ENCODE measurements at places on chromosomes 16 and 17.

DNA sequence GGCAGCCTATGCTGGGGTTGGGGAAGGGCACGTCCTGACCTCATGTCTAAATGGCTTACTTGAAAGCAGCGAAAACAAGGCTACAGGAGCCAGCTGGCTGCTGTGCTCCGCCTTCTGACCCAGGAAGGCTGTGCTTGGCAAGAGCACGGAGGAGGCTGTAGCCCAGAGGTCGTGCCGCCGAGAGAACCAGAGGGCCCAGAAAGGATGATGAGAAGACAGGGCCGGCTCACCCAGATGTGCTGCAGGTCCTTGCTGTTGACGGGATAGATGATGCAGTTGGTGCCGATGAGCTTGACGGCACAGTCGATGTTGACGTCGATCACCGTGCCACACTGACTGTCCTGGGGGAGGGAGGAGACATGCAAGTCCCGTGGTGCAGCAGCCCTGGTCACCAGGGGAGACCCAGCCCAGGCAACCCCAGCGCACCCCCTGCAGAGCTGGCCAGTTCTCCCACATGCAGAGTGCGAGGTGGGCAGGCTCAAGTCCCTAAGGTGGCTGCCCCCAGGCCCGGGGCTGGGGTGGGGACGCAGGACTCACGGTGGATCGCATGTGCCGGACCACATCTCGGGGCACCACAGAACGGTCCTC lies 20.7 kb downstream of the SPHK1 start:
- no peak for DNase-seq
- H3K27ac ChIP-seq = no peak overlapping the region
- H3K4me1 ChIP-seq = peaks cover 4% of the 10 kb centered on the region
- H3K36me3 ChIP-seq = peaks cover 5% of the 10 kb centered on the region
- no peaks in the 10 kb centered on the region for H3K27me3 ChIP-seq

DNA sequence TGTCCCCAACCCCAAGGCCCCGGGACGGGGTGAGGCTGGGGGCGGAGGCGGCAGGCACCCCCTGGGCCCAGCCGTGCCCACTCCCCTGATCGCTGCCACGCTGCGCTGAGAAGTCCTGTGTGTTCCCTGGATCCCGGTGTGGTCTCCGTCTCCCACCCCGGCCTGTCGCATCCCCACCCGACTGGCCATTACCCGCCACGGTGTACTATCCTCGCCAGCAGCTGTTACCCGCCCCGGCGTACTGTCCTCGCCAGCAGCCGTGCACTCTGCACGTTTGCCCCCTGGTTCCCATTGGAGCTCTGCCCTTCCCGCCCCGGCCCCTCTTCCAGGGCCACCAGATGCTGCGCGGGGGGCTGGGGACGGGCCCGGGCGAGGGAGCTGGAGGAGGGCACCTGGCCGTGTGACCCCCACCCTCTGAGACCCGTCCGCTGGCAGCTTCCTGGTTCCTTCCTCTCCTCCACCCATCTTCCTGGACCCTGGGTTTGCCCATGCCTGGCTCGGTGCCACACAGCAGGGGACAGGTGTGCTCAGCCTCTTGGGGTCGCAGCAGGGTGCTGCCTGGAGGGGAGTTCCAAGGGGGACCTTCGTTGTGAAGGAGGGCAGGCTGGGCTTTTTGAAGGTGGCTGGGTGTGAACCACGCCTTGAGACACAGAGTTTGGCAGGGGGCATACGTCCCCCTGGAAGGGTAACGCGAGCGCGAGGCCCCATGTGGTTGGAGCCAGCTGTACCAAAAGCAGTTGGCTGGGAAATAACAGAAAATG lies 19.7 kb downstream of the BAHCC1 start:
- peaks cover 5% of the 10 kb centered on the region for H3K27me3 ChIP-seq
- H3K27ac ChIP-seq = no peak overlapping the region
- no peak for DNase-seq
- peaks cover 6% of the 10 kb centered on the region for H3K4me1 ChIP-seq
- no peak overlapping the region for H3K4me3 ChIP-seq

DNA sequence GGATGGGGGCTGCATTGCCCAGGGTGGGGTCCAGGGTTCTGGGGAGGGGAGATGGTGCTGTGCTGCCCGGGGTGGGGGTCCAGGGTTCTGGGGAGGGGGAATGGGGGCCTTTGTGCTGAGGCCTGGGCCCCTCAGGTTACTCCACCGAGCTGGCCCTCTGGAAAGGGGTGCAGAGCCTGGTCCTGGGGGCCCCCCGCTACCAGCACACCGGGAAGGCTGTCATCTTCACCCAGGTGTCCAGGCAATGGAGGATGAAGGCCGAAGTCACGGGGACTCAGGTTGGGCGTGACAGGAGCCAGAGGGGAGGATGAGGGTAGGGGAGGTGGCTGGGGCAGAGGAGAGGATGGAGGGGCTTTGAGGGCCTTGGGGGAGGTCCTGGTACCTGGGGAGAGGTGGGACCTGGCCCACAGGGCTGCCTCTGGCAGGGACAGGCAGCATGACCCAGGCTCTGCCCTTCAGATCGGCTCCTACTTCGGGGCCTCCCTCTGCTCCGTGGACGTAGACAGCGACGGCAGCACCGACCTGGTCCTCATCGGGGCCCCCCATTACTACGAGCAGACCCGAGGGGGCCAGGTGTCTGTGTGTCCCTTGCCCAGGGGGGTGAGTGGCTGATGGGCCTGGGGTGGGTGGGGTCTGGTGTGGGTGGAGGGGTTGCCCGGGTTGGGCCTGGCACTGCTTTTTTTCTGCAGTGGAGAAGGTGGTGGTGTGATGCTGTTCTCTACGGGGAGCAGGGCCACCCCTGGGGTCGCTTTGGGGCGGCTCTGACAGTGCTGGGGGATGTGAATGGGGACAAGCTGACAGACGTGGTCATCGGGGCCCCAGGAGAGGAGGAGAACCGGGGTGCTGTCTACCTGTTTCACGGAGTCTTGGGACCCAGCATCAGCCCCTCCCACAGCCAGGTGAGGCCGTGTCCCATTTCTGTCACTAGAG lies 7.8 kb downstream of the ITGAX start:
- H3K36me3 ChIP-seq = peaks cover 6% of the 10 kb centered on the region
- peaks cover 2% of the 10 kb centered on the region for H3K27me3 ChIP-seq
- DNase-seq = peak; percentile 24
- no peak overlapping the region for H3K27ac ChIP-seq

GRCh38 chr17:2982854-2983253 lies 80.6 kb downstream of the OR1D5 start:
- H3K4me1 ChIP-seq = no peaks in the 10 kb centered on the region
- no peaks in the 10 kb centered on the region for H3K36me3 ChIP-seq
- no peak overlapping the region for H3K27ac ChIP-seq
- H3K27me3 ChIP-seq = no peaks in the 10 kb centered on the region
- no peak overlapping the region for H3K4me3 ChIP-seq
- no peak for DNase-seq

GRCh38 chr16:86714166-86714565 lies 135.8 kb downstream of the FOXL1 start:
- DNase-seq = no peak
- H3K4me1 ChIP-seq = no peaks in the 10 kb centered on the region
- no peak overlapping the region for H3K27ac ChIP-seq
- no peak overlapping the region for H3K4me3 ChIP-seq
- H3K27me3 ChIP-seq = peaks cover 5% of the 10 kb centered on the region

DNA sequence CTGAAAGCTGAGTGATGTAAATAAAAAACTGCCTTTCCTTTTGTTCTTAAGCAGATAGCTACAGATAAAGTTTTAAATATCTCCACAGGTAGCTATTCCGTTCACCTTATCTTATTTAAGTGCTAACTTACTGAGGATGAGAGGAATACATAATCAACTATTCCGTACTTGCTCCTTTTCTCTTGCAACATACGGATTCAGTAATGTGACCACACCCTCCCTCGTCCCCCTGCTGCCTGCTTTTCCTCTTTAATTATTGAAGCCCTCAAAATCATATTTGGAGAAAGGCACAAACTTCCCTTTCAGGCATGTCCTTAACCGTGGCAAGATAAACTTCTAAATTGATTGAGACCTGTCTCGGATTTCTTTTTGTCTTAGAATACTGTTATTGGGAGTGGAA lies 101.4 kb downstream of the MAP2K4 start:
- H3K27ac ChIP-seq = no peak overlapping the region
- no peak for DNase-seq
- no peaks in the 10 kb centered on the region for H3K4me1 ChIP-seq
- peaks cover 62% of the 10 kb centered on the region for H3K36me3 ChIP-seq
- H3K4me3 ChIP-seq = no peak overlapping the region
- no peaks in the 10 kb centered on the region for H3K27me3 ChIP-seq

GRCh38 chr17:48451489-48451888 lies 21.5 kb upstream of the SKAP1 start:
- peaks cover 53% of the 10 kb centered on the region for H3K4me1 ChIP-seq
- peak overlapping the region; percentile 6 for H3K4me3 ChIP-seq
- H3K27me3 ChIP-seq = no peaks in the 10 kb centered on the region
- no peak for DNase-seq

DNA sequence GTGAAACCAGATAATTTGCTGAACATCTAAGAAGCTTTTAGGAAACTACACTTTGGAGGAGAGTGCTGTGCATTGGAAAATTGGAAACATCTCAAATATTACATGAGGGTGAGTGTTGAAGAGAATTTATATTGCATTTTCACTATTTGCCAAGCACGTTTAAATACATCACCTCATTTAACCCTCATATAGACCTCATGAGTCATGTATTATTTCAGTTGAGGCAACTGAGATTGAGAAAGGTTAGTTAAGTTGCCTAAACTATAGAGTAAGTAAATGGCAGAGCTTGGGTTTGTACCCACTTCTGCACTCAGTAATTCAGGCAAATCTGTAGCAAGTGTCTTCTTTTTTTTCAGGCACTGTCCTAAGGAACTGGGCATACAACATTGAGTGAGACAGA lies 3.7 kb upstream of the NLK start:
- H3K27me3 ChIP-seq = peaks cover 7% of the 10 kb centered on the region
- H3K27ac ChIP-seq = no peak overlapping the region
- no peak overlapping the region for H3K4me3 ChIP-seq

GRCh38 chr17:1767358-1767757 lies 5.5 kb downstream of the SERPINF1 start:
- no peak for DNase-seq
- H3K36me3 ChIP-seq = no peaks in the 10 kb centered on the region
- no peak overlapping the region for H3K4me3 ChIP-seq
- H3K4me1 ChIP-seq = peaks cover 29% of the 10 kb centered on the region

GRCh38 chr16:25228372-25228771 lies 11.6 kb downstream of the AQP8 start:
- peaks cover 6% of the 10 kb centered on the region for H3K4me1 ChIP-seq
- H3K4me3 ChIP-seq = no peak overlapping the region
- no peaks in the 10 kb centered on the region for H3K36me3 ChIP-seq
- DNase-seq = no peak
- H3K27ac ChIP-seq = no peak overlapping the region

- no peaks in the 10 kb centered on the region for H3K36me3 ChIP-seq
- peaks cover 27% of the 10 kb centered on the region for H3K4me1 ChIP-seq
- DNase-seq = peak; percentile 36
- peak overlapping the region; percentile 57 for H3K4me3 ChIP-seq
- peaks cover 24% of the 10 kb centered on the region for H3K27me3 ChIP-seq
- peak overlapping the region; percentile 31 for H3K27ac ChIP-seq
Measured at GRCh38 chr16:56898847-56899246, 33.1 kb upstream of the HERPUD1 start.

DNA sequence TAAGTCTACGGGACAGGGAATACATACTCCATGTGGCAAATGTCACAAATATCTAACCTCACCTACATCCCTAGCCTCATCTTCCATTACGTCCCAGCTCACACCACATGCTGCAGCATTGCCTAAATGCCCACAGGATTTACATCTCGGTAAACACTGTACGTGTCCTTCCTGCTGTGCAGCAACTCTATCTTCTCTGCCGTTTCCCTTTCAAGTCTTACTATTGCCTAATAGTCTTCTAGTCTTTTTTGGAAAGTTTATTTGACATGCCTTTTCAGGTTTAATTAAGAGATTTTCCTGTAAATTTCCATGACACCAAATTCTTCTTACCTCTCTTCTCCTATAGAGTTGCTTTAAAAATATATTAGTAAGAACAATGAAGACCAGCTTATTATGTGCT lies 120.5 kb downstream of the HS3ST4 start:
- no peaks in the 10 kb centered on the region for H3K27me3 ChIP-seq
- no peak overlapping the region for H3K4me3 ChIP-seq
- no peak overlapping the region for H3K27ac ChIP-seq
- no peaks in the 10 kb centered on the region for H3K36me3 ChIP-seq
- DNase-seq = no peak

DNA sequence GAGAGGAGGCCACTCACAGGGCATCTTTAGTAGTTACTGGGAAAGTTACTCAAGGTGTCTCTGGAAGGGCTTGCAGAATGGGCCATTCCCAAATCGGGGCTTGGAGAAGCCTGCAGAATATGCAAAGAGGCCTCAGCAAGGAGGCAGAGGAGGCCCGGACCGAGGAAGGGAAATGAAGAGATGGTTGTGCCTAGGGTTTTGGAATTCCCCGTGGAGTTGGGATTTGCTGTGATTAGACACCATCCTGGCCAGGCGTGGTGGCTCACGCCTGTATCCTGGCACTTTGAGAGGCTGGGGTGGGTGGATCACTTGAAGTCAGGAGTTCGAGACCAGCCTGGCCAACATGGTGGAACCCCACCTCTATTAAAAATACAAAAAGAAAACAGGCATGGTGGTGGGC lies 193.0 kb downstream of the IRF8 start:
- no peak overlapping the region for H3K4me3 ChIP-seq
- H3K36me3 ChIP-seq = no peaks in the 10 kb centered on the region
- peaks cover 12% of the 10 kb centered on the region for H3K4me1 ChIP-seq
- no peak overlapping the region for H3K27ac ChIP-seq
- DNase-seq = peak; percentile 4
- H3K27me3 ChIP-seq = no peaks in the 10 kb centered on the region

- H3K27ac ChIP-seq = no peak overlapping the region
- DNase-seq = no peak
- no peaks in the 10 kb centered on the region for H3K4me1 ChIP-seq
- no peaks in the 10 kb centered on the region for H3K36me3 ChIP-seq
- no peaks in the 10 kb centered on the region for H3K27me3 ChIP-seq
Measured at GRCh38 chr16:65012357-65012756, 109.5 kb downstream of the CDH11 start.

DNA sequence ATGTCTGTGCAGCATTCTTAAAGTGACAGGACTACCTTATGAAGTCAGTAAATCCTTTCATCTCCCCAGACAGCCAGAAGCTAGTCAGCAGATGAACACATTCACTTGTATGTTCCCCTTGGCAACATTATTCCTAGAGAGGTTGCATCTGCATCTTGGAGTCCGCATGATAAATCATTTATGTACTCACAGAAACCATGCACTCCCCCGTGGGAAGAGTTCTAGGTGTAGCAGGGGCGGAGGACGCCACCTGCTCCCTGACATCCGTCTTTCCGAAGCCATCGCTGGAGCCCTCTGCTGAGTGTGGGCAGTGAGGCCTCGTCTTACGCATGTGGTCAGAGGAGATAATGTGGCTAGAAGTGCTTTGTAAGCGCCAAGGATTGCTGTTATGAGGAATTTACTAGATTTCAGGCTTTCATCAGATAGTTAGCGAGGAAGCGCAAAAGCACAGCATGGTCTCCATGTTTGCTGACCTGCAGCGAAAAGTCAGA lies 144.5 kb downstream of the RPTOR start:
- DNase-seq = no peak
- peaks cover 20% of the 10 kb centered on the region for H3K4me1 ChIP-seq
- H3K4me3 ChIP-seq = no peak overlapping the region
- H3K27me3 ChIP-seq = no peaks in the 10 kb centered on the region
- H3K36me3 ChIP-seq = peaks cover 22% of the 10 kb centered on the region

- H3K4me3 ChIP-seq = no peak overlapping the region
- H3K36me3 ChIP-seq = no peaks in the 10 kb centered on the region
- no peaks in the 10 kb centered on the region for H3K27me3 ChIP-seq
- H3K27ac ChIP-seq = no peak overlapping the region
- DNase-seq = no peak
Measured at GRCh38 chr17:54085020-54085419, 262.3 kb downstream of the KIF2B start.

Data from activated naive CD8-positive, alpha-beta T cell treated with anti-CD3 and anti-CD28 coated beads, Interleukin-2, amount 10 ng/mL, durations not matched to agents 7 days and 5 days (primary cell).